ENCODE measurements at places on chromosomes 4 and X. TPM values are rescaled to one million over a fixed set of nuclear protein-coding genes. Genes with fewer than 3 reads are reported as not detected.

Gene CNKSR2
- total RNA-seq = 10.3 TPM

Gene TSPAN7
- 0.21 TPM for total RNA-seq

Gene NEUROG2
- not detected for total RNA-seq

Gene LDB2
- not detected for total RNA-seq

DNA sequence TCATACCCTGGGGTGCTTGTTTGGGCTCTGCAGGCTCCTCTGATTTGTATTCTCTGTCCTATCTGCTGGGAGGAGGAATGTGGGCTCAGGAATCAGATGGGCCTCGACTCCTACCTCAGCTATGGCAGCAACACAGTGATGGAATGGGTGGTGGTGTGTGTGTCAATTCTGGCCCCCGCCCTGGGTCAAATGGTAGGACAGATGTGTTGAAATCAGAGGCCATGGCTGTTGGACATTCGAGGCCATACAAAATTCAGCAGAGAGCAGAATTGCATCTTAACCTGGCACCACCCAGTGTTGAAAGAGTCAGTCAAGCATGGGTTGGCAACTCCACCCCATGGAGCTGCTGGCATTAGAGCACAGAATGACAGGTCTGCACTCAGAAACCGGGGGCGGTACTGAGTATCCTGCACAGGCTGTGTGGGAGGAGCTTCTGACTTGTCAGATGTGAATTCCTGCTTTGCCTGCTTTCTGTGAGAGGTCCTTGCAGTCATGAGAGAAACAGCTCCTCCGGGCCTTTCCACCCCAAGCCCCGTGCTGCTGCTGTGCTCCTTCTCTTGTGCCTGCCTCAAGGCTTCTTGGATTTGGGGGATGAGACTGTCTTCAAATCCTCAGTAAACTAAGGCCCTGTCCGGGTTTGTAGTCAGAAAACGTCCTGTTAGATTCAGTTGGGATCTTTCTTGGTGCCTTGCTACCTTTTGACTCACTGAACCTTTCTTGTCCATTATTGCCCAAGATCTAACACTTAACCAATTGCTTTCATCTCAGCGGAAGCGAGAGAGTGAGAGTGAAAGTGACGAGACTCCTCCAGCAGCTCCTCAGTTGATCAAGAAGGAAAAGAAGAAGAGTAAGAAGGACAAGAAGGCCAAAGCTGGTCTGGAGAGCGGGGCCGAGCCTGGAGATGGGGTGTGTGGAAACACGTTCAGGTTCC lies 13.0 kb downstream of the DKC1 start:
- H3K27ac ChIP-seq = peak overlapping the region; percentile 54
- H3K36me3 ChIP-seq = peaks cover 48% of the 10 kb centered on the region
- DNase-seq = no peak
- no peaks in the 10 kb centered on the region for H3K27me3 ChIP-seq

DNA sequence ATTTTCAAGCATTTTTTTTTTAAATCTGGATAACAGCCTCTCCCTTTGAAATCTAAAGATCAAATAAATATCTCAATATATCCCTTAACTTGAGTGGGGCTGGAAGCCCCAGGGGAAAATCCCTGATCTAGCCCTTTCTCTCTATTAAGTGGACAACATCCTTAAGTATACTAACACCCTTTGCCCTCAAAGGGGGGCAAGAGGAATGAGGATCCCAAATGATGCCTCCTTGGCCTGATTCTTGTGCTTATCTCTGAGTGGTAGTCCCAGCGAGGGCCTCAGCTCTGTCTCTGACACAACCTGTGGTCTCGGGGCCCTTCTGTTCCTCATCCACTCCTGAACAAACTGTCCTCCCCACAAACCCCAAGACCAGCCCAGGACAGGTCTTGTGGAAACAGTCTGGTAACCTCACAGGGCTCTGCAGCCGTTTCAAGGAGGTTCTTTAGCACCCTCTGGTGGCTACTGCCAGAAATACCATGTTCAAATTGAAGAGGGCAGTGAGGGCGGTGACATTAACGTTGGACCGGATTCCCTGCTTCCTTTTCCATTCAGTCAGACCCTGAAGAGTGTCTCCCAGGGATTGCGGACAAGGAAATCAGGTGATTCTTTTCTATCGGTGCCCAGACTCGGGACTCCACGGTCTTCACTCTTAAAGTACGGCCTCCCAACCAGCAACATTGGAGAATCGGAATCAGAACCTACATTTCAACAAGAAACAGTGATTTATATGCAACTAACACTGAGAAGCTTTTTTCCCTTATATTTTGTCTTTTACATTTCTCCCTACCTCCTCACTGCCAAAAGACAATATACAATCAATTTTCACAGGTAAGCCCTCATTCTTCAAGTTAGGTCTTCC lies 13.0 kb downstream of the CXCL13 start:
- no peak overlapping the region for H3K27ac ChIP-seq
- peaks cover 5% of the 10 kb centered on the region for H3K4me1 ChIP-seq
- H3K4me3 ChIP-seq = no peak overlapping the region
- H3K27me3 ChIP-seq = peaks cover 15% of the 10 kb centered on the region
- H3K36me3 ChIP-seq = no peaks in the 10 kb centered on the region
- DNase-seq = peak; percentile 72

- H3K4me1 ChIP-seq = no peaks in the 10 kb centered on the region
- no peak for DNase-seq
- H3K4me3 ChIP-seq = no peak overlapping the region
- no peak overlapping the region for H3K27ac ChIP-seq
- H3K36me3 ChIP-seq = no peaks in the 10 kb centered on the region
These were observed 48.4 kb downstream of the AKAP4 start for GRCh38 chrX:50152456-50152855.

- no peaks in the 10 kb centered on the region for H3K36me3 ChIP-seq
- H3K4me1 ChIP-seq = no peaks in the 10 kb centered on the region
- H3K27me3 ChIP-seq = no peaks in the 10 kb centered on the region
- H3K27ac ChIP-seq = no peak overlapping the region
- no peak overlapping the region for H3K4me3 ChIP-seq
These were observed 23.7 kb upstream of the GLRA2 start for GRCh38 chrX:14505648-14506047.

- H3K36me3 ChIP-seq = no peaks in the 10 kb centered on the region
These were observed 44.9 kb upstream of the SMAD1 start for GRCh38 chr4:145436796-145437195.

DNA sequence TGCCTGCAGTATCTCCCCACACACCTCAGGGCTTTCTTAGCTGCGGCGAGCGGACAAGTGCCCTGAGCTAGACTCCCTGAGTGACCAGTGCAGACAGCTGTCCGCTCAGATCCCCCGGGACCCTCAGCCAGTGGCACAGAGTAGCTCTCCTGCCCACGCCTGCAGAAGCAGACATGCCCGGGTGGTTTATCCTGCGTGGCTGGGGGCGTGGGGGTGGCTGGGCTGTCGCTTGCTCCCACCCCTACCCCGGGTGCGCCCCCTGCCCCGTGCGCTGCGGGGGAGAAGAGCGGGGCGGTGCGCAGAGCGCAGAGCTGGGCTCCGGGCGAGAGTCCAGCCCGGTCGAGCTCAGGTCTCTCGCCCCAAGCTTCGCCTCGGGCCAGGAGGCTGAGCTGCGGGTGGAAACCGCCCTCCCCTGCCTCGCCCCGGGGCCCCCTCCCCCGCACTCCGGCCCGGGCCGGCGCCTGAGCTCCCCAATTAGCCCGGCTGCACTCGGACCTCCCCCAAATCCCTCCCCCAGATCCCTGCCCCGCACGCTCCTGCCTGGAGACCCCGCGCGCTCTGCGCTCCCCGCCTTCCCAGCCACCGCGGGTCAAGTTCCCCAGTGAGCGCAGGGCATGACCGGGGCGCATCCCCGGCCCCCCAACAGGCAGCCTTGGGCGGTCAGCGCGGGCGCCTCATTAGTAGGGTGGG lies 11.7 kb upstream of the SHOX start:
- peaks cover 3% of the 10 kb centered on the region for H3K4me1 ChIP-seq
- H3K4me3 ChIP-seq = no peak overlapping the region
- no peak for DNase-seq
- H3K36me3 ChIP-seq = no peaks in the 10 kb centered on the region
- no peak overlapping the region for H3K27ac ChIP-seq

DNA sequence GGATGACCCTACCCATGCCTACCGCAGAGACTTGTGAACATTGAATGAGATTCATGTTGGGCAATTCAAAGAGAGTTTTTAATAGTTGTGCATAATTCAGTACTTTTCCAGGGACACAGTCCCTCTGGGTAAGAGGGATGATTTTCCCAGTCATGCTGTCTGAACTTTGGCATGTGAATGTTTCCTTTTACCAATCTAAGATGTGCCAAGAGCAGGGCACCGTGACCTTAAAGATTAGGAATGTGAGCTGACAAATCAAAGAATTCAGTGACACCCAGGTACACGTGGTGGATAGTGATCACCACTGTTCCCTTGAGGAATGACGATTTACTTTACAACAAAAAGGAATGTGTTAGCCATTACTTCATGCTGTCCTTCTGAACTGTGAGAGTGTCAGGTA lies 515.6 kb downstream of the PPARGC1A start:
- H3K36me3 ChIP-seq = no peaks in the 10 kb centered on the region
- no peaks in the 10 kb centered on the region for H3K4me1 ChIP-seq
- no peak overlapping the region for H3K4me3 ChIP-seq
- no peaks in the 10 kb centered on the region for H3K27me3 ChIP-seq
- no peak overlapping the region for H3K27ac ChIP-seq

DNA sequence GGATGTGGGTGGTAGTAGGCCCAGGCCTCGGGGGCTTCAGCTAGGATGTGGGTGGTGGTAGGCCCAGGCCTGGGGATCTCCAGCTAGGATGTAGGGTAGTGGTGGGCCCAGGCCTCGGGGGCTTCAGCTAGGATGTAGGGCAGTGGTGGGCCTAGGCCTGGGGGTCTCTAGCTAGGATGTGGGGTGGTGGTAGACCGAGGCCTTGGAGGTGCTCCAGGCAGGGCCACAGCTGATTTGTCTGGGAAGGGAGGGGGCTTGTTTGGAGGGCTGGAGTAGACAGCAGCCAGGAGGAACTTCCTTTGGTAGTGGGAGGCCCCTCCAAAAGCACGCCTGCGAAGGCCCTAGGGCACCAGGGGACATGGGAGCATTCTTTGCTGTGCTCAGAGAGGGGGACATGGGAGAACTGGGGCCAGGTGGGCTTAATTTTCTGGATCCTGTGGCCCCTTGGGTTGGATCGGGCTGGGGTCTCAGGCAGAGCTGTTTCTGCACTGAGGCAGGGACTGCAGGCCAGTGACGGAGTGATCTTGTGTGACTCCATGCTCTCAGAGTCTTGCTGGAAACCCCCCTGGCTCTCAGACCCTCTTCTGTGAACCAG lies 3.3 kb upstream of the SPON2 start:
- no peak for DNase-seq
- no peak overlapping the region for H3K4me3 ChIP-seq
- H3K27me3 ChIP-seq = peaks cover 18% of the 10 kb centered on the region
- peaks cover 16% of the 10 kb centered on the region for H3K36me3 ChIP-seq
- H3K4me1 ChIP-seq = peaks cover 11% of the 10 kb centered on the region

DNA sequence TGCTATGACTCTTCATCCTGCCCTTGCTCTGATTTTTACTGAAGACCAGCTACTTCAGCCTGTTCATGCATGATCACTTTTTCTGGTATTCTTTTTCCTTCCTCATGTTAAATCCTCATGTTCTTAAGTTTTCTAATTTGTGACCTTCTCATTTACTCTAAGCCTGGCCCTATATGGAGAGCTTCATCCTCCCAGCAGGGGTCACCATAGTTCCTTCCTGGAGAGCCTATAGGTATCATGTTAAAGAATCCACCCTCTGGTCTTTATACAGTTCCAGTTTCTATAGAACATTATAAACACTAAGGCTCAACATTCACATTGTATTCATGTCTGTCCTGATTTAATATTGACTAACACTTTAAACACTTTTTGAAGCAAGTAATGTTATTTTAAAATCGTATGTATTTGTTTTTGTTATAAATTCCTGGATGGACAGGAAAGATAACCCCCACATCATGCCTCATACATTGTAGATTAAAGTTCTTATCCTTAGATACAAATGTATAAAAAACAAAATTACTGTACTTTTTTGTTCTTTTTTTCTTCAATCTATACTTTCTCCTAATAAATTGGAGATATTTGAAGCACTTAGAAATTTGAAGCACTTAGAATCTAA lies 53.8 kb upstream of the OTUD4 start:
- no peaks in the 10 kb centered on the region for H3K4me1 ChIP-seq
- H3K36me3 ChIP-seq = no peaks in the 10 kb centered on the region
- peak; percentile 73 for DNase-seq
- H3K27ac ChIP-seq = no peak overlapping the region

GRCh38 chrX:119479845-119480244 lies 11.6 kb downstream of the SLC25A5 start:
- peaks cover 9% of the 10 kb centered on the region for H3K4me1 ChIP-seq
- no peak overlapping the region for H3K4me3 ChIP-seq
- H3K27ac ChIP-seq = no peak overlapping the region
- no peak for DNase-seq

Data from activated CD4-positive, alpha-beta T cell treated with anti-CD3 and anti-CD28 coated beads, Interleukin-2, amount 10 ng/mL, durations not matched to agents 7 days and 5 days (primary cell).